ACHN (cell line): ENCODE measurements at places on chromosomes 12 and 14.

- no peak for DNase-seq
Observed at GRCh38 chr12:26389343-26389742, 194.0 kb downstream of the SSPN start.

DNA sequence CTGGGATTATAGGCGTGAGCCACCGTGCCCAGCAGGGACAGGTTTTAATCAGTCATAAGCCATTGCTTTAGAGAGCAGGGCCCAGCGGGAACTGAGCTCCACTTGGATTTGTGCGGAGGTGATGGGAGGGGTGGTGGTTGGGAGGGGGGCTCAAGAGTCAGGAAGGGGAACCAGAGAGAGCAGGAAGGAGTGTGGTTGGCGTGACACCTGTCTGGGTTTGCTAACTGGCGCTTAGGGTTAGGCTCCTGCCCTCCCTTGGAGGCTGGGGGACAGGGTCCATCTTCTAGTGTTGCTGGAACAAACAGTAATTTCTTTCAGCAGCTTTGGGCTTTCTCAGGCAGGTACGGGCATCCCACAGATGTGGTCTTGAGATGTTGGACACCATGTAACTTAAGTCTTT lies 7.5 kb upstream of the ALDH2 start:
- no peak for DNase-seq

GRCh38 chr14:60301685-60302084 lies 52.7 kb downstream of the PPM1A start:
- DNase-seq = no peak

- DNase-seq = no peak
Observed at GRCh38 chr12:91239481-91239880, 56.9 kb upstream of the DCN start.

DNA sequence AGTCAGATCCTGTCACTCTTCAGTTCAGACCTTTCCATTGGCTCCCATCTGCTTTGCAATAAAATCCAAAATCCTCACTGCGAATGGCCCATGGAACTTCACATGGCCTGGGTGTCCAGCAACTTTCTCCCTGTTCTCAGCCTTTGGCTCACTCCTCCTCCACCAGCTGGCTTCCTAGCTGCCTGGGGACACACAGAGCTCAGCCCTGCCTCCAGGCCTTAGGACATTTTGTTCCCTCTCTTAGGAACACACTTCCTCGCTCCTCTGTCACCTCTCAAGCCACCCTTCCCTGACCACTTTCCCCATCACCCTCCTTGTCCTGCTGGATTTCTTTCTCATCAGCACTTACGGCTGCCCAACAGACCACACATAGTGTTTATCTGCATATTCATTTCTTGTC lies 419.6 kb downstream of the MED13L start:
- no peak for DNase-seq

DNA sequence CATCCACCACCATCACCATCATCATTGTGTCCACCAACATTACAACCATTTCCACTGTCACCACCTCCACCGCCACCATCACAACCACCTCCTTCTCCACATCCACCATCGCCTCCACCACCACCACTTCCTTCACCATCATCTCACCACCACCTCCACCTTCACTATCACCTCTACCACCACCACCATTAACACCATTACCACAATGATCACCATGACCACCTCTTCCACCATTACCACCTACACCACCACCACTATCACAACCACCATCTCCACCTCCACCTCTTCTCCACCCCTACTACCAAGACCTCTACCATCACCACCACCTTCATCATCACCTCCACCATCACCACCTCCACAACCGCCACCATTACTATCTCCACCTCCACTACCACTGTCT lies 16.4 kb downstream of the ISCU start:
- DNase-seq = no peak

- DNase-seq = peak; percentile 86
Observed at GRCh38 chr14:61525293-61526011, 169.9 kb upstream of the HIF1A start.

- peak; percentile 57 for DNase-seq
Observed at GRCh38 chr12:42094277-42094676, 50.4 kb downstream of the GXYLT1 start.

GRCh38 chr12:71872972-71873371 lies 33.4 kb downstream of the TBC1D15 start:
- DNase-seq = no peak

GRCh38 chr12:49903700-49904423 lies at the start of gene FAIM2:
Gene FAIM2, minus strand, starts transcription at chr12:49903900. Its CDS starts 108 bp downstream, at chr12:49903792.
- no peak for DNase-seq

GRCh38 chr12:42447371-42447786 lies 121.4 kb downstream of the PPHLN1 start:
- DNase-seq = no peak

DNA sequence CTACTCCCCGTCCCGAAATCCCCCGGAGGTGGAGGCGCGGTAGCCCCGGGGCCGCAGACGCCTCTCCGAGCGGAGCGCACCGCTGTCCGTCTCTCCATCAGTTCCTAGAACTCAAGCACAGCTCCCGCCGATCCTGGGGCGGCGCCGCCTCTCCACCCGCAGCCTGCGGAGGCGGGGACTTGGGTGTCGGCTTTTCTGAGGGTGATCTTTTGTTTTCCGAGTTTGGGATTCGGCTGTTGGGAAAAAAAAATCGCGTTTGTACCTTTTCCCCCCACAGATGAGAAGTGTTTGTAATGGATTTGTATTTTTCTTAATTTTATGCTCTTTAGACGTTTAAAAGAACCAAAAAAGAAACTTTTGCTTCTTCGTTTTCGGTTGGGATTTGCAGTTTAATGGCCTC lies 26.6 kb downstream of the LRCOL1 start:
- no peak for DNase-seq

DNA sequence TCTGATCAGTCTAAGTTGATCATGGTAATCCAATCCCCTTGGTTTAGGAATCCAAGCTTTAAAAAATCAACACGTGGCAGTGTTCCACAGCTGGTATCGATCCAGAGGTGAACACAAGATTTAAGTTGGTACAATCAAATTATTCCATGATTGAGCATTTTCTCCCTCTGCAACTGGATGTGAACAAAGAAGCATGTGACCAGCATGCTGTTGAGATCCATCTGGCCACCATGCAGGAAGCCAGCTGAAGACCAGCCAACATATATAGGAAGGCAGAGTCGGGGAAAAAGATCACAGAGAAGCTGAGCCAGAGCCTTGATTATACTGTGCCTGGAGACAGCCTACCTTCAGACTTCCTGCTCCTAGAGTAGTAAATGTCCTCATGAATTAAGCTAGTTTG lies 158.3 kb downstream of the SEC23A start:
- DNase-seq = no peak

DNA sequence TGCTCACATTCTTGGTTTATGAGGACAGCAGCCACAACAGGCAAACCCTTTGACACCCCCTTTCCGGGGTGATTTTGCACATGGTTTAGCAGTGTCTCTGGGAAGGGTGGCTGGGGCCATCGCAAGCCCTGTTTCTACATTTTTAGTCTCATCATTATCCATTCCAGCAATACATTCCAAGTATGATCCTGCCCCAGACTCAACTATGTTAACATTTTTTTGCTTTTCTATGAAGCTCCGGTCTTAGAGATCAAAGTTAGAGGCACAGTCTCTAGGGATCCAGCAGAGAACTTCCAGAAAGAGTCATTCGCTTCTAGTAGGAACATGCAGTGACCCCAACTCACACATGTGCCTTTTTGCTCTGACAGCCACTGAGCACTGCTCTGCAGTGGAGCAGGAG lies 130.9 kb downstream of the TBX5 start:
- no peak for DNase-seq

DNA sequence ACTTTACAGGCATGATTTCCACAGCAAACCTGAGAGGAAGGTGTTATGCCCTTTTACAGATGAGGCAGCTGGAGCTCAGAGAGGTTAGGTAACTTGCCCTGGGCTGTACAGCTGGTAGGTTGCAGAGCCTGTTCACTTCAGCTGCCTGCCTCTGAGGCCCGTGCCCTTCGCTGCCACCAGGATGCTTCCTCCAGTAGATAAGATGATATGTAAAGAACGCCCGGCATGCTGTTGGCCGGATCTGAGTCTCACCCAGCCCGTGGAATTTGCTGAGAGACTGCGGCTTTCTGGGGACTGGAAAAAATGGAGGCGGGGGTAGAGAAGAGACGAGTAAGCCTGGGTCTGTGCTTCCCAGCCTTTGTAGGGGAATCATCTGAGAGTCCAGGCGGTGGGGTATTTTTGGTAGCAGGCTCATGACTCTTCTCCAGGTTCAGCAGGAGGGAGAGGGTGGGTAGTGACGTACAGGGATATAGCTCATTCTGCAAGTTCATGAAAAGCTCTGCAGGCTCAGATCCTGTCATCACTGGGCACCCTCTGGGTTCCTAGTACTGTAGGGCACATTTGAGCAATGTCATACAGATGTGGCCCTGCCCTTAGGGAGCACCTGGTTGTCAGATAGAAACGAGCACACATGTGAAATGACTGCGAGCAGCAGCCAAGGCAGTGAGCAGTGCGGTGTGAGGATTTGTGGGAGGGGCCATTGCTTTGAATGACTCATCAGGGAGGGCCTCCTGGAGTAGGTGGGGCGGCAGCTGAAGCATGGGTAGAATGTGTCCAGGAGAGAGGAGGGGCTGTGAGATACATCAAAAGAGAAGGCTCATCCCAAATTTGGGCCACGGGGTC lies 159.4 kb downstream of the TSPAN9 start:
- DNase-seq = peak; percentile 79

GRCh38 chr12:68501226-68501625 lies 109.5 kb upstream of the RAP1B start:
- DNase-seq = no peak

- no peak for DNase-seq
Observed at GRCh38 chr12:24522736-24523135, 426.2 kb downstream of the BCAT1 start.

DNA sequence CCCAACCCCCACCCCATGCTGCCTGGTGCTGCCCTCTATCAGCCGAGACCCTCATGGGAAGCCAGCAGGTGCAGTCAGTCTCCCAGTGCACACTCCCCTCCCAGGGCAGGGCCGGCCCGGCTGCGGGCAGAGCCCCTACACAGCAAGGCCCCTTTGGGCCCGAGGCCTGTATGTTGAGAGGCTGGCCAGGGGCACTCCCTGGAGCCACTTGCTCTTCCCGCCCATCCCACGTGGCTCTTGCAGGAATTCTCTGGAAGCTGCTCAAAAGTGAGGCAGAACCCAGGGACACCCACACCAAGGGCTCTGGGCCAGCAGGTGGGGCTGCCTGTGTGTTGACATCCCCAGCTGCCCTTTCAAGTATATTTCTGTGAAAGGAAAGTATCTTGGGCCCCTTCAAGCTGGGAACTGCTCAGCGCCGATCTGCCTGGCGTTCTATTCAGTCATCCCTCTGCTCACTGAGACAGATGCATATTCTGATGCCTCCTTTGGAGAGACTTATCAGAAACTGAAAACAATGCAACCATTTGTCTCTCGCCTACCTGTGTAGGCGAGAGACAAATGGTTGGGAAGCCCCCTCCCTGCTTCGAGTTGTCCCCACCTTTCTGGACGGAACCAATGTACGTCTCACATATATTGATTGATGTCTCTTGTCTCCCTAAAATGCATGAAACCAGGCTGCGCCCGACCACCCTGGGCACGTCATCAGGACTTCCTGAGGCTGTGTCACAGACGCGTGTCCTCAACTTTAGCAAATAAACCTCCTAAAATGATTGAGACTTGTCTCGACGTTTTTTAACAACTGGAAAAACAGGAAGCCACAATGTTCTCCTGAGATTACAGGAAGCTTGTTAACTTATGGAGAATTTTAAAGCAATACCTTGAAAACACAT lies 6.0 kb downstream of the GPR132 start:
- no peak for DNase-seq

GRCh38 chr12:92471551-92471950 lies 231.2 kb upstream of the PLEKHG7 start:
- DNase-seq = no peak

- DNase-seq = no peak
Observed at GRCh38 chr12:105485921-105486320, 155.4 kb downstream of the C12orf75 start.

GRCh38 chr14:92452471-92452870 lies 61.1 kb upstream of the RIN3 start:
- DNase-seq = no peak

DNA sequence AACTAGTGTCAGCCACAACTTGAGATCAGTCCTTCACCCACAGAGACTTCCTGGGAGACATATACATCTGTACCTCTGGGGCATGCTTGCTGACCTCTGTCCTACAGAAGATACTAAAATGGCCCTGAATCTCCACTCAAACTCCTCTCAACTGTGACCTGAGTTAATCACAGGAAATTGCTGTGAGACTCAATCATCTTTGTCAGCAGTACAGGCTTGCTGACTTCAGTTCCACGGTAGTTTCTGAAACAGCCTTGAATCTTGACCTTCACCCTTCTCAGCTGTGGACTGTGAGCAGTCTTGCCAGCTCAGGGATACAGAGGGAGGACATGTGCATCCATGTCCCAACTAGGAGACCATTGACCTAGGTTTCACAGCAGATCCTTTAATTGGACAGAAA lies 1.4 kb upstream of the KLRC1 start:
- peak; percentile 49 for DNase-seq

DNA sequence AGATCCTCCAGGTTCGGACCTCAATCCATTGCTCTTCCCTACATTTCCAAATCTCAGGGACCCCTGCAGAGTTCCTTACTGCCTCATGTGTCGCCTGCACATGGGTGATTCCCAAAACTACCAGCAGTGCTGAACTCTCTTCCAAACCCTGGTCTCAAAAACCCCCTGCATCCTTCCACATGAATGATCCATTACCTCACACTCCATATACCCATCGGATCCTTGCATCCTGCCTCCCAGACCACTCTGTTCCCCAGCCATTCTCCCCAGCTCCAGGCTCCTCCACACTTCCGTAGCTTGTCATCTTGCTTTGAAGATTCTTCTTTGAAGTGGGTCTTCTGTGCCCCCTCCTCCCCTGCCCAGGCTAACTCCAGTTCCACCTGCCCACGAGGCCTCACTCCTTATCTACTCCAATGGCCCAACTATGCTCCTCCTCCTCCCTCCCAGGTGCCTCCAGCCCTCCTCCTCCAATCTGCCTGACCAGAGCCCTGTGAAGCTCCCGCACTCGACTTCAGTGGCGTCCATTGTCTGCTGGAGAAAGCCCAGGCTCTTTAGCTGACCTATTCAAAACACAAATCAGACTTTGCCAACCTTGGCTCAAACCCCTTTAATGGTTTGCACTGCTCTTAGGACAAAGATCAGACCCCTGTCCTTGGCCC lies 13.8 kb downstream of the RAPGEF3 start:
- no peak for DNase-seq

DNA sequence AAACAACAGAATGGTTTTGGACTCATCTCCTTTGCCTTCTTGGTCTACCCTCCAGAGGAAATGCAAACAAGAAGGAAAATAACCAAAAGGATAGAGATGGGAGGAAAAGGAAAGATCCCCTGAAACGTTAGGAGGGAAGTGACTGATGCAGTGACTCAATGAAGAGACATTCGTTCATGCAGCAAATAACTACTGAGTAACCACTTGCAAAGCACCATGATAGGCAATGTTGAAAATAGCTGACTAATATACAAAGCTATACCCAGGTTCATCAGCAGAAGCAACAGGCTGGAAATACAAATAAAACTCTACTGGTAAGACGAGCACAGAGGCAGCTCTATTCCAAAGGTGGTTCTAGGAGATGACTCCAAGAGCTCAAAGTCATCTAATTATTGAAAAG lies 41.8 kb downstream of the R3HDM2 start:
- DNase-seq = peak; percentile 95
